ENCODE measurements at places on chromosomes 4 and X.

- no peak for DNase-seq
Measured at GRCh38 chr4:91936311-91936710, 367.5 kb upstream of the GRID2 start.

DNA sequence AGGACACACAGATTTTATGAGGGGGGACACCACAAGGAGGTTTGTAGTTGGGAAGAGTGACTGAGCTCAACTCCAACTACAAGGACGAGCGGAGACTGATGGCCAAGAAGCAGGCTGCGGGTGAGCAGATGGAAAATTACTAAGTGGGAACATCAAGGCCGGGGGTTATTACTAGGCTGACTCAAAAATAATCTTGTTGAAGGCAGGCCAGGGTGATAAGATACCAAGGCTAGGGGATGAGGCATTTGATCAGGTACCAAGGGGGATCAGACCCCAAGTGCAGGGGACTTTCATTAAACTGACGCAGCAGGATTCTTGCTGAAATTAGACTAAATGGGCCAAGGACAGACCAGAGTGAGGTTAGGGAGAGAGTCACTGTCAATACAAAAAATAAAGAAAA lies 119.4 kb upstream of the SORBS2 start:
- no peak for DNase-seq

DNA sequence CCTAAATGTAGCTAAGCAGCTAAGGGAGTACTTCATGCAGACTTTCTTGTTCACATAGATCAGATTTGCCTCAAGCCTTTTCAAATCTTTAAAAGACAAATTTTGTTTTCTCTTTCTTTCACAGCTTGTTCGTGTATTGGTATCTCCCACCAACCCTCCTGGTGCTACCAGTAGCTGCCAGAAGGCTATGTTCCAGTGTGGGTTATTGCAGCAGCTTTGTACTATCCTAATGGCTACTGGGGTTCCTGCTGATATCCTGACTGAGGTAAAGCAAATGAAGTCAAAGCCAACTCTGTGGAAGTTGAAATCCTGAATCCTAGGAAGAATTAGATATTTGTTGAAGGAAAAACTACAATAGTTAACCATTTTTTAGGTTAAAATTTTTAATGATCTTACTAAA lies 62.6 kb downstream of the USO1 start:
- DNase-seq, result no peak

GRCh38 chr4:120658772-120659171 lies 263.8 kb downstream of the PRDM5 start:
- DNase-seq, result no peak

DNA sequence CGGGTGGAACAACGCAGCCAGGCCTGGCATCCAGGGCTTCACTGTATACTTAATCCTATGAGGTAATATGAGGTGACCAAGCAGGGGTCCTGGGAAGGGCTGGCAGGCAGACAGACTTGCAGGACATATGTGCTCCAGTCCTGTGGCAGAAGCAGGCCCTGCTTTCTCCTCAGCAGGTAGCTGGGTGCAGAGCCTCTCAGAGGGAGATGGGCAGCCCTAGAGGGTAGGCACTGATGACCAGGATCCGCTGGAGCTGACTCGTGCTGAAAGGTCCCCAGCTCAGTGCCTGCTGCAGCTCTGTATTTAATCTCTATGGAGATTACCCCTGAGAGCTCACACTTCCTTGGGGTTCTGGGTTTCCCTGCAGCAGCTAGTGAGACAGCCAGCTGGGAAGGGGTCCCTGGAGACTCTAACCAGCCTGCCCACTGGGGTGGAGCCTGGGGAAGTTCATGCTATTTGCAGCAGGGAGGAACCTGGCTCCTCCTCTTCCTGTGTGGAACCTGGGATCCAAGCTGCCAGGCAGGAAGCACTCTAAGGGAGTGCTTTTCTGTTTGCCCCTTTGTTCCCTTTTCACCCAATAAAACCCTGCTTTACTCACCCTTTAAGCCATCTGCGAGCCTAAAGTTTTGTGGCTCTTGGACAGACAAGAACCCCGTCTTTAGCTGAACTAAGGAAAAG lies 339.2 kb downstream of the DCAF12L2 start:
- DNase-seq, result no peak

- DNase-seq, result peak; percentile 66
Measured at GRCh38 chr4:151227731-151228130, 49.2 kb upstream of the PRSS48 start.
